ENCODE measurements at places on chromosomes 12 and 14. TPM values are rescaled to one million over a fixed set of nuclear protein-coding genes. Genes with fewer than 3 reads are reported as not detected.

DNA sequence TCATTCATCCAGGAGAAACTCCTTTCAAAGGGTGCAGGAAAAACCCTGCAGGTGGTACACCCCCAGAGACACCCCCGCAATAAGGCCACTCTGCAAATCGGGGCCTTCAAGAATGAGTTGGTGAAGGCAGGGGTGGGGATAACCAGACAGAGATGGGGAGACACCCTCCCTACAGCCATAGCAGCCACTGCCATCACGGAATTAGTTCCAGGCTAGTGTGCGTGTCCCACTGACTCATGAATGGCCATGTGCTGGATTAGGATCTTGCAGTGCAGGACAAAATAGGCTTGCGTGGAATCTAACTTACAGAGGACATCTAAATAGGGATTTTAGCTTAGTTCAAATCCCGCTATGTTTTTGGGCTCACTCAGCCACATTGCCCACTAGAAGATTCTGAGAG, 37.8 kb downstream of the SPRING1 start:
- no peak for DNase-seq
- H3K27me3 ChIP-seq = no peaks in the 10 kb centered on the region
- H3K4me3 ChIP-seq = no peak overlapping the region
- no peaks in the 10 kb centered on the region for H3K36me3 ChIP-seq
- H3K27ac ChIP-seq = no peak overlapping the region

- peaks cover 20% of the 10 kb centered on the region for H3K4me1 ChIP-seq
- H3K27me3 ChIP-seq = no peaks in the 10 kb centered on the region
- H3K27ac ChIP-seq = no peak overlapping the region
- peak; percentile 52 for DNase-seq
These were observed 24.6 kb downstream of the TPCN1 start for GRCh38 chr12:113245695-113246477.

DNA sequence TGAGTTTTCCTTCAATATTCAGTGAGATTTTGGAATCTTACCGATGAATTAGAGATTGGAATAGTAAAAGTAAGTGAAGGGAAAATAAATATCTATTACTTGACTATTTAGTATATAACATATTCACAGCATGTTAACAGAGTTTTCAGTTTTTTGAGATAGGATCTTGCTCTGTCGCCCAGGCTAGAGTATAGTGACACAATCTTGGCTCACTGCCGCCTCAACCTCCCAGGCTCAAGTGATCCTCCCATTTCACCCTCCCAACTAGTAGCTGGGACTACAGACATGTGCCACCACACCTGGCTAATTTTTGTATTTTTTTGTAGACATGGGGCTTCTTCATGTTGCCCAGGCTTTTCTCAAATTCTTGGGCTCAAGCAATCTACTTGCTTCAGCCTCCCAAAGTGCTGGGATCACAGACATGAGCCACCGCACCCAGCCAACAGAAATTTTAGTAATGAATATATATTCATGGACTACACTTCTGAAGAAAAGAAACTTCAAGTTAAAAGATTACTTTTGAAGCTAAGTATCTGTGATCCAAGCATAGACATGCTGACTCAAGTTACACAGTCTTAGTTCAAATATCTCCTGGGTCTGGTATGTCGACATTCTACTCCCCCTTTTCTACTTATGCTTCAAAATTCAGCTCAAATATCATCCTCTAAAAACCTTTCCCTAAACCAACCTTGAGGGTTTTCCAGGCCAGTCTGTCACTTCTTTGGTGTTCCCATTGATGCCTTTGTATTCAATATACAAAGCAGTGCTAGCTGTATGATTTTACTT, 13.8 kb downstream of the UBE2N start:
- DNase-seq = no peak
- H3K36me3 ChIP-seq = no peaks in the 10 kb centered on the region
- no peaks in the 10 kb centered on the region for H3K27me3 ChIP-seq

The ASIC1 gene
- total RNA-seq = 5.6 TPM

The MYH6 gene
- total RNA-seq = 0.03 TPM

The SOAT2 gene
- not detected for total RNA-seq

GRCh38 chr14:102666635-102667034, 74.2 kb downstream of the RCOR1 start:
- DNase-seq = no peak
- H3K27ac ChIP-seq = no peak overlapping the region
- no peaks in the 10 kb centered on the region for H3K36me3 ChIP-seq
- H3K4me1 ChIP-seq = peaks cover 35% of the 10 kb centered on the region
- no peak overlapping the region for H3K4me3 ChIP-seq

DNA sequence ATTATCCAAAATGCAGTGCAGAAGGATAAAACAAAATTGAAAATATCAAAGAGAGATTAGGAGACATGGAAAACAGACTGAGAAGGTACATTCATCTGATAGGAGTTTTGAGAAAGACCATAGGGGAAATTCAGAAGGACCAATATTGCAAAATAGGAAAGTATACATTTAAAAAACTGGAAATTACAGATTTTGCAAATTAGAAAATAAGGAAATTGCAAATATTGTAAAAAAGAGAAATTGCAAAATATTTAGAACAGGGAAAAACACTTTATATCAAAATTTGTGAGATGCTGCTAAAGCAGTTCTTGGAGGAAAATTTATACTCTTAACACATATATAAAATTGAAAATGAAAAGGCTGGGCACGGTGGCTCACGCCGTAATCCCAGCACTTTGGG, 192.5 kb downstream of the FBXL14 start:
- no peak overlapping the region for H3K4me3 ChIP-seq
- no peaks in the 10 kb centered on the region for H3K4me1 ChIP-seq
- peaks cover 3% of the 10 kb centered on the region for H3K36me3 ChIP-seq
- H3K27me3 ChIP-seq = no peaks in the 10 kb centered on the region

The TOMM20L gene
- not detected for total RNA-seq

GRCh38 chr14:106080922-106081321, 554.5 kb downstream of the TMEM121 start:
- H3K27me3 ChIP-seq = no peaks in the 10 kb centered on the region
- DNase-seq = no peak
- no peaks in the 10 kb centered on the region for H3K4me1 ChIP-seq
- no peak overlapping the region for H3K4me3 ChIP-seq
- H3K27ac ChIP-seq = no peak overlapping the region

GRCh38 chr14:90024910-90025309, 36.9 kb upstream of the KCNK13 start:
- H3K27me3 ChIP-seq = no peaks in the 10 kb centered on the region
- no peak overlapping the region for H3K27ac ChIP-seq
- H3K4me3 ChIP-seq = no peak overlapping the region
- DNase-seq = no peak
- H3K36me3 ChIP-seq = no peaks in the 10 kb centered on the region

DNA sequence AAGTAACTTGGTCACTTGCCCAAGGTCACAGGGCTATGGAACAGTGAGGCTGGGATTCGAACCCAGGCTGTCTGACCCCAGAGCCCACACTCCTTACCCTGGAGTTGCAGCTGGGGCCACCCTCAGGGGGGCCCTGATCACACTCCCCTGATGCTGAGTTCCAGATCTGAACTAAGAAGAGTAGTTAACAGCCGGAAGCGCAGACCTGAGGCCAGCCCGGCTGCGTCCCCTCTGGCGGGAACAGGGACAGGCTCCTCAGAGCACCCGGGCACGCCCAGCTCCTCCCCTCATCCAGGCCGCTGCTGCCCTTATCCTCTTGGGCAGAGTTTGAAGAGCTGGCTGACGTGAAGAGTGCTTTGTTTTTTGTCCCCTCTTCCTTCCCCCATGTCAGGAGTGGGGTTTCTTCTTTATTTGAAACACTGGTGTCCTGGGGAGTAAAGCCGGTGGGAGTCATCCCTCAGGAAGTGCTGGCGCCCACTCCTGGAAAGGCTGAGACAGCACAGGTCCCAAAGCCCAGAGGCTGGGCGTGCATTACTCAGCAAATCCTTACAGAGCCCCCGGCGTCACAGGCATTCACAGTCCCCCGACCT, 8.7 kb downstream of the PHB2 start:
- H3K36me3 ChIP-seq = no peaks in the 10 kb centered on the region
- H3K4me3 ChIP-seq = peak overlapping the region; percentile 18
- peak overlapping the region; percentile 16 for H3K27ac ChIP-seq
- DNase-seq = peak; percentile 89
- H3K27me3 ChIP-seq = no peaks in the 10 kb centered on the region
- H3K4me1 ChIP-seq = peaks cover 20% of the 10 kb centered on the region

The CATSPERB gene
- total RNA-seq = not detected

GRCh38 chr14:56244138-56244789, 126.1 kb downstream of the PELI2 start:
- no peaks in the 10 kb centered on the region for H3K27me3 ChIP-seq
- H3K36me3 ChIP-seq = no peaks in the 10 kb centered on the region
- no peaks in the 10 kb centered on the region for H3K4me1 ChIP-seq
- H3K4me3 ChIP-seq = no peak overlapping the region
- H3K27ac ChIP-seq = no peak overlapping the region
- no peak for DNase-seq

- no peaks in the 10 kb centered on the region for H3K36me3 ChIP-seq
- no peak overlapping the region for H3K4me3 ChIP-seq
- H3K4me1 ChIP-seq = no peaks in the 10 kb centered on the region
- peaks cover 62% of the 10 kb centered on the region for H3K27me3 ChIP-seq
- no peak for DNase-seq
- H3K27ac ChIP-seq = no peak overlapping the region
These were observed 3.7 kb downstream of the CLEC14A start for GRCh38 chr14:38252066-38252710.

GRCh38 chr14:86815341-86815740, 1177.6 kb downstream of the GALC start:
- H3K4me3 ChIP-seq = no peak overlapping the region
- no peak for DNase-seq
- H3K27ac ChIP-seq = no peak overlapping the region
- H3K27me3 ChIP-seq = no peaks in the 10 kb centered on the region
- no peaks in the 10 kb centered on the region for H3K36me3 ChIP-seq
- no peaks in the 10 kb centered on the region for H3K4me1 ChIP-seq

GRCh38 chr12:79933532-79934264, 1.2 kb downstream of the PPP1R12A start:
- H3K4me1 ChIP-seq = peaks cover 22% of the 10 kb centered on the region
- H3K27me3 ChIP-seq = no peaks in the 10 kb centered on the region
- no peaks in the 10 kb centered on the region for H3K36me3 ChIP-seq
- DNase-seq = peak; percentile 32

The DIO3 gene
- 3.3 TPM for total RNA-seq

The NKX2-8 gene
- not detected for total RNA-seq

DNA sequence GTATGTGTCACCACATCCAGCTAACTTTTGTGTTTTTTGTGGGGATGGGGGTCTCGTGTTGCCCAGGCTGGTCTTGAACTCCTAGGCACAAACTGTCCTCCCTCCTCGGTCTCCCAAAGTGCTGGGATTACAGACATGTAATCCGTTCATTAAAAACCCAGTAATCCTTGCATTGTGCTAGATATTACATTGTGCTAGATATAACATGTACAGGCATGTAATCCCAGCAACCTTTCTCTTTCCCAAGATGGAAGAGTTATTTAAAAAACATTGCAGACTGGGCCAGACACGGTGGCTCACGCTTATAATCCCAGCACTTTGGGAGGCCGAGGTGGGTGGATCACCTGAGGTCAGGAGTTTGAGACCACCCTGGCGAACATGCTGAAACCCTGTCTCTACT, 19.7 kb downstream of the ELK3 start:
- H3K27ac ChIP-seq = no peak overlapping the region
- no peak for DNase-seq
- H3K27me3 ChIP-seq = no peaks in the 10 kb centered on the region
- H3K4me1 ChIP-seq = peaks cover 9% of the 10 kb centered on the region
- no peaks in the 10 kb centered on the region for H3K36me3 ChIP-seq

GRCh38 chr14:99947695-99948094, 117.5 kb upstream of the EVL start:
- H3K27me3 ChIP-seq = no peaks in the 10 kb centered on the region
- H3K4me1 ChIP-seq = peaks cover 3% of the 10 kb centered on the region
- H3K36me3 ChIP-seq = no peaks in the 10 kb centered on the region

The FBRSL1 gene
- 7.4 TPM for total RNA-seq

DNA sequence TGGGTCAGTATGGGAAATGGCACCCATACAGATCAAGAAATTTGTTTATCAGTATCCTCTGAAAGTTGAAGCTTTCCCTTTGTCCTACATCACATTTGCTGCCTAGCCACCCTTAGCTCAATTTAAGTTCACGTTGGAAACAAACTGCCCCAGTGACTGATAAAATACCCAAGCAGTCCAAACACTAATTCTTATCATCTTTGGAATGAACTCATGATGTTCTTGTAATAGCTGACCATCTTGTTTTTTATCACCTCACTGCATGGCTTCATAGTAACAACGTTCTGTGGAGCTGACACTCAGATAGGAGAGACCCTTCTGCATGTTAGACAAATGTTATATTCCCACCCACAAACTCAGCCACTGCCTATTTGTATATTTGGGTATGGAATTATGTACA, 93.4 kb downstream of the GPR135 start:
- H3K36me3 ChIP-seq = no peaks in the 10 kb centered on the region
- H3K27me3 ChIP-seq = no peaks in the 10 kb centered on the region
- H3K4me3 ChIP-seq = no peak overlapping the region
- DNase-seq = no peak

The NOS1 gene
- total RNA-seq = 0.11 TPM

The PPP1R36 gene
- 0.81 TPM for total RNA-seq

GRCh38 chr12:77113971-77114370, 48.6 kb upstream of the E2F7 start:
- no peaks in the 10 kb centered on the region for H3K4me1 ChIP-seq
- no peak overlapping the region for H3K4me3 ChIP-seq
- no peak overlapping the region for H3K27ac ChIP-seq
- H3K36me3 ChIP-seq = no peaks in the 10 kb centered on the region
- no peaks in the 10 kb centered on the region for H3K27me3 ChIP-seq

GRCh38 chr12:70040141-70040540, 203.1 kb upstream of the CNOT2 start:
- no peak overlapping the region for H3K4me3 ChIP-seq
- H3K27ac ChIP-seq = no peak overlapping the region
- no peaks in the 10 kb centered on the region for H3K27me3 ChIP-seq
- H3K36me3 ChIP-seq = no peaks in the 10 kb centered on the region
- no peaks in the 10 kb centered on the region for H3K4me1 ChIP-seq

GRCh38 chr12:64780531-64781279, 21.5 kb upstream of the GNS start:
- H3K27me3 ChIP-seq = peaks cover 57% of the 10 kb centered on the region
- H3K4me1 ChIP-seq = peaks cover 37% of the 10 kb centered on the region
- no peaks in the 10 kb centered on the region for H3K36me3 ChIP-seq
- no peak overlapping the region for H3K27ac ChIP-seq
- DNase-seq = peak; percentile 81

GRCh38 chr14:95432144-95433093, 84.0 kb downstream of the SYNE3 start:
- H3K4me3 ChIP-seq = no peak overlapping the region
- H3K27me3 ChIP-seq = no peaks in the 10 kb centered on the region
- H3K36me3 ChIP-seq = no peaks in the 10 kb centered on the region
- no peak overlapping the region for H3K27ac ChIP-seq
- peak; percentile 73 for DNase-seq

Measured in neural progenitor cell (in vitro differentiated cells).